ENCODE measurements at places on chromosomes 2 and 18.

- no peak for DNase-seq
Observed at GRCh38 chr2:196260546-196260945, 89.2 kb upstream of the STK17B start.

- DNase-seq, result no peak
Observed at GRCh38 chr2:231606941-231607340, 14.3 kb downstream of the TEX44 start.

DNA sequence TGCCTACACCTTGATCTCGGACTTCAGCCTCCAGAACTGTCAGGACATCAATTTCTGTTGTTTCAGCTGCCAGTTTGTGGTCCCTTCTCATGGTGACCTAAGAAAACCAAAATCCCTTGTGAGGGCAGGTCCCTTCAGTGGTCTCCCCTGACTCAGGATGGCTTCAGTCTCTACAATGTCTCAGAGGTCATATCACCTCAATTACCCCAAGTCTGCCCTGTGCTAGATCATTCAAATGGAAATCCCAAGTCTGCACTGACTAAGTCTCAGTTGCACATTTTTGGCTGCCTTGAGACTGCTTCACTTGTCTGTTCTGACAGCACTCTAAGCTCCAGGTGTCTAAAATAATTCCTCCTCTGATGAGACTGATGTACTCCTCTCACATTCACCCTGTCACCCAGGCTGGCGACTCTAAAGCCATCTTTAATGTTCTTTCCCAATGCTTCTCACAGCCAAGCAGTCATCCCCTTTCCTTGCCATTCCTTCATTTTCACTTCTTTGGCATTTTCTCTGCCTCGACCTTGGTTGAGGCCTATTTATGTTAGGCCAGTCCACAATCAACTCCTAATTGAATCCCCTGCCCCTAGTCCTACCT lies 470.8 kb downstream of the DLGAP1 start:
- no peak for DNase-seq

DNA sequence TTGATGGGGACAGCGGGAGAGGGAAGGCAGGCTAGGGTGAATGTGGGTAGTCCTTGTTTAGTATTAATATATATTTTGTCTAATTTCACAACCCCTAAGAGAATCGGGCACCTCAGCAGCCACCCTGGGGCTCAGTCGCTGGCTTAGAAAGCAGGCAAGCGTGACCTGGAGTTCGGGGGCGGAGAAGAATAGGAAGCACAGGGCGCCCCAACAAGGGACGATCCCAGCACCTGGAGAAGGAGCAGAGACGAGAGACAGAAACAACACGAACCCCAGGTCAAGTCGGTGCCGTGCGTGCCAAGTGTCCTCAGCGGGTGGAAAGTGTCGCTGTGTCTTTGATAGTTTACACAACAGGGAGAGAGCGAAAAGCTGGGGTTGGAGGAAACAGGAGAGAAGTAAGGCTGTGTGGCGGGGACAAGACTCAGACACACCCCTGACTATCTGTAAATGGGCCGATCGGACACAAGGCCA lies 95.4 kb downstream of the NFATC1 start:
- no peak for DNase-seq

- no peak for DNase-seq
Observed at GRCh38 chr18:245282-245847, 22.5 kb downstream of the THOC1 start.

DNA sequence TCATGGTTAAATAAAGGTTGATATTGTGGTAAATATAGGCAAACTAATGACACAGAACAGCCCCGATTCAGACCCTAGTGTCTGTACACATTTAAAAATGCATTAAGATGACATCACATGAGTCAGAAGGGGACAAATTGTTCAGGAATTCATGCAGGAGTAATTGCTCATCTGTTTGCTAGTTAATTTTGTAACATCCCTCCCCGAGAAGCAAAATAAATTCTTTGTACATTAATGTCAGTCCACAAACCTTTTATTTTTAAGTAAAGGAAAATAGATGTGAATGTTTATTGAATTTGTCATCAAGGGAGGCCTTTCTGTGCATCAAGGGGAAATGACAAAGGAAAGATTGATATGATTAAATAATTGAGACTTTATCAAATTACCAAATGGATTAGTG lies 69.9 kb downstream of the SH3BP4 start:
- DNase-seq, result no peak

DNA sequence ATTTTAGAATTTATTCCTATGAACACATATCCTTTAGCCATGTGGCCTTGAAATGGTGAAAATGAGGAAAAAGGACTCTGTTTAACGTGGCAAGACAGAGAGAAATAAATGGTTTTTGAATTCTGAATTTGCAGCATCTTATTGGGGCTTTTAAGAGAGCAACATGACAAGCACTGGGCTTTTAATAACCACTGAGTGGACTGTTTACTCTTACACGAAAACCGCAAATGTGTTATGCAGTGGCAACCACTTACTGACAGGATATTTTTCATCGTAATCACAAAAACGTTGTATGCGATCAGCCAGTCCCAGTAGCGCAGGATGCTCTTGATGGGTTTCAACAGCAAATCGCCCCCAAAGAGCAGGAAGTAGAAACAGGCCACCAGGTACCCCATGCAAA lies 226.6 kb downstream of the NAPG start:
- no peak for DNase-seq

- no peak for DNase-seq
Observed at GRCh38 chr18:58144671-58145285, 100.8 kb downstream of the NEDD4L start.

GRCh38 chr2:172922306-172922705 lies 153.3 kb upstream of the MAP3K20 start:
- no peak for DNase-seq

- DNase-seq, result no peak
Observed at GRCh38 chr2:9336241-9336575, 87.1 kb downstream of the ITGB1BP1 start.

- no peak for DNase-seq
Observed at GRCh38 chr2:177727577-177728398, 335.2 kb downstream of the AGPS start.

DNA sequence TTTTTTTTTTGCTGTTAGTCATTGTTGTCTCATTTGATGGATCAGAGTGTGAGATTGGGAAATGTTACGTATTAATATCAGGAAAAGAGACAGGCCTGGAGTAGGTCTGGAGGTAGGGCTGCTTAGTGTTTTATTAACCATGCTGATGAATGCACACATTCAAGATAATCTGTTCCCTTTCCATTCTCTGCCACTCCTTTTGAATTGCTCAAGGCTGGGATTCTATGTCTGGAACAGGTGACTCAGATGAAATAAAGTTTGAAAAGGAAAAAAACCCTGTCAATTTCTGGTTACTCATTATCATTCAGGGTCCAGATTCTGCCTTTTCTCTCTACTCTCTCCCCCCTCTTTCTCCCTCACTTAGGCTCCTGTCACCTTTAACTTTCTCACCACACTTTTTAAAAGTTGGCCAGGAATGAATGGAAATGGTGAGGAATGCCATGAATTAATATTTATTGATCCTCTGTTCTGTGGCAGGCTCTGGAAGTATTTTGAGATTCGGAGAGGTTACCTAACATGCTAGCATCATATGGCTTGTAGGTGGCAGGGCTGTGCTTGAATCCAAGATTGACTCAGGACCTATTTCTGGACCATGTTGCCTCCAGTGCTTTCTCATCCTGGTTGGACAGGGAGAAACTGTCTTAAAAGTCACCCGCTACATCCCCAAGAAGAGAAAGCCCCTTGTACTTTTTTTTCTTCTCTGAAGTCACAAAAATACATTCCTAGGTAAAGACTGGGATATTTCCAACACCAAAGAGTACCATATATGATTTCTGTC lies 40.2 kb downstream of the MAP4K4 start:
- no peak for DNase-seq

- DNase-seq, result no peak
Observed at GRCh38 chr2:38097988-38098385, 22.0 kb upstream of the CYP1B1 start.

GRCh38 chr2:36366491-36367120 lies 11.0 kb downstream of the CRIM1 start:
- no peak for DNase-seq

GRCh38 chr2:208359632-208359986 lies 47.0 kb upstream of the PTH2R start:
- DNase-seq, result no peak

- no peak for DNase-seq
Observed at GRCh38 chr2:234682492-234683228, 185.8 kb upstream of the ARL4C start.

DNA sequence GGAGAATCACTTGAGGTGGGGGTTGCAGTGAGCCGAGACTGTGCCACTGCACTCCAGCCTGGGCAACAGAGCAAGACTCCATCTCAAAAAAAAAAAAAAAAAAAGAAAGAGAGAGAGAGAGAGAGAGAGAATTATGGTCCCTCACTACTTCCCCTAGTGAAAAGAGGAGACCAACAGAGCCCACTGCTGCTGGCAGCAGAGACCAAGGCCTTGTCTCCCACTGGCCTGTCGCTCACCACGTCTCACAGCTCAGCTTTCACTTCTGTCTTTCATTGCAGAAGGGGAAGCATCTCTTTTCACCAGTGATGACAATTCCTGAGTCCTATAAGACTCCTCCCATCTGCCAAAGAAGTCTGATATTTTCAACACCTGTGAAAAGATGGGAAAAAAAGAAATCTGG lies 81.3 kb downstream of the CLHC1 start:
- DNase-seq, result no peak

DNA sequence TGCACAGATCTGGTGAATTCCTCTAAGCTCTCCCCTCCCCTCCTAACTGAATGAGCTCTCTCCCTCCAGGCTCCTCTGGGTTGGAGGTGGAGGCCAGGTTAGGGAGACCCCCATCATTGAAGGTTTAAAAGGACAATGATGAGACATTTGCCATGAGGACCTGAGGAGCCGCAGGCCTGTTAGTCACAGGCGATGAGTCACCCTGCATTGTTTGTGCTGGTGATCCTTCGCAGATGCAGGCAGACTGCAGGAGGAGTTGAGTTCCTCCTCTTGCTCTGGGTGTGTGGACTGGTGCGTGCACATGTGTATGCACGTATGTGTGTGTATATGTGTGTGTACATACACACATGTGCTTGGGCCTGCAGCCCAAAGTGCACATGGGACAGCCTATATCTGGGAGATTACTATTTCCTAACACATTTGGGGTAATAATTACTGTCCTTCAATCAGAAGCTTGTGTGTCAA lies 42.0 kb downstream of the MCFD2 start:
- peak; percentile 42 for DNase-seq

DNA sequence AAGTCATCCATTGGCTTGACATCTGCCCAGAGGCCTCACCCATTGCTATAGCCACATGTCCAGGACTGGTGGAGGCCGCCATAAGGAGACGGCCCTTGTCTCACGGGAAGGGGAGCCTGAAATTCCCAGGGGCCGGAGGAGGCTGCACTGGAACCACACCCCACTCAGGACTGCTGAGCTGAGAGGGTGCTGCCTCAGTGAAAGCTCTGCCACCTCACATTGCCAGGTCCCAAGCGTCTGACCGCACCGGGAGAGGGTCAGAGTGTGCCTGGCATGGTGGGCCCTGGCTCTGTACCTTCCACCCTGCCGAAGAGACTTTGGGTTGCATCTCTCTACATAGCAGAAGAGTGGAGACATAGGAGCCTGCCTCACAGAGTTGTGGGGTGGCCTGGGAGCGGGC lies 134.1 kb upstream of the GLI2 start:
- DNase-seq, result no peak

DNA sequence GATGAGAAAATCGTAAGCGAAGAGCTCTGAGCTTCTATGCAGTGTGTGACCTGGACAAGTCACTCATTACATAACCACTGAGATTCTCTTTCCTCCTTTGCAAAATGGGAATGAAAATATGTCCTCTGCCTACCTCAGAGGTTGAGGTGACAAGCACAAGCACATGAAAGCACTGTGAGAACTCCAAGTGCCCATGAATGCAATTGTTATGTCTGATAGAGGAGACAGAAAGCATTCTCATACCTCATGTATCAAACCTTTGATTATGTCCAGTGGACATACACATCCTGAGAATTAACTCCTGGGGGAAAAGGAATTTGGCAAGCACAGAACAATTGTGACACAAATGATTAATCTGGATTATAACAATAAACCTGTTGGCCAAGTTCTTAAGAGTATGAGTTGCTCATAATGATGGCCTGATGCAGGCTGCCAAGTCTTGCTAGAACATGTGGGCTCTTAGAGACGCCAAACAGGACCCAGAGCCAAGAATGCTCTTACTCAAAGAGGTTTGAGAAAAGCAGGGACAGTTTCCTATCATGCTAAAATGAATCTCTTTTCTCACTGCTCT lies 8.5 kb upstream of the RMDN2 start:
- DNase-seq, result no peak

GRCh38 chr2:239265681-239266433 lies 135.0 kb downstream of the HDAC4 start:
- DNase-seq, result no peak

- DNase-seq, result no peak
Observed at GRCh38 chr18:45253973-45254708, 361.1 kb upstream of the SLC14A2 start.

- DNase-seq, result no peak
Observed at GRCh38 chr2:30608643-30609042, 161.6 kb downstream of the LCLAT1 start.

DNA sequence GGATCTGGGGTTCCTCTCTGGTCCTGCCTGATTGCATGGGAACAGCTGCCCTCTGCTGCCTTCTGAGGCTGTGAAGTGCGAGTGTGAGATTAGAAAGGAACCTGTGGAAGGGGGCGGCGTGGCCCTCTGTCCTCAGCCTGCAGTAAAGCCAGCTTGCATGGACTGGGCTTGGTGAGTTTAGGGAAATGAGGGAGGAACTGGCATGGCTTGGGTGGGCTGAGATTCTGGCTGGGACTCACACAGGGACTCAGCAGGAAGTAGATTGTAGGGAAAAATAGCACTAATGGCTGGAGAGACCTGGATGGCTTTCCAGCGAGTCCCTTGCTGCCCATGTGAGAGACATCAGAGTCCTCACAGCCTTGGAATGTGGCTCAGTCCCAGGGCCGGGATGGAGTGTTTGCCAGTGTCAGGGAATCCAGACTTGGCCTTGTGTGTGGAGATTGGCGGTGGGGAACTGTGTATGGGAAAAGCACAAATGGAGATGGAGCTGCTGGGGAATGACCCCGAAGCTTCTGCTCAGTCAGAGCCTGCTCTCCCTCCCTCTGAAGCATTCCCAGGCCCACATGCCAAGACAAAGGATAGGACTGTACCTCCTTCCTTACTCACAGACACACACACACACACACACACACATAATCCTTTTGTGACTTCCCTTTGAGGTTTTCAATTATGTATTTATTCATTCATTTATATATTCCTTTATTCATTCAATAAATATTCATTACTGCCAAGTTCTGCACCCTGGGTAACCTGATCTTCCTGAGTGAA lies 115.4 kb downstream of the ACAA2 start:
- DNase-seq, result no peak
